Iris pigment epithelial cell (primary cell): ENCODE measurements at places on chromosomes 7 and 10.

GRCh38 chr10:133254421-133255120, 16.9 kb downstream of the VENTX start:
- DNase-seq = no peak

- DNase-seq = no peak
These were observed 123.1 kb downstream of the CNOT4 start for GRCh38 chr7:135386776-135387175.

DNA sequence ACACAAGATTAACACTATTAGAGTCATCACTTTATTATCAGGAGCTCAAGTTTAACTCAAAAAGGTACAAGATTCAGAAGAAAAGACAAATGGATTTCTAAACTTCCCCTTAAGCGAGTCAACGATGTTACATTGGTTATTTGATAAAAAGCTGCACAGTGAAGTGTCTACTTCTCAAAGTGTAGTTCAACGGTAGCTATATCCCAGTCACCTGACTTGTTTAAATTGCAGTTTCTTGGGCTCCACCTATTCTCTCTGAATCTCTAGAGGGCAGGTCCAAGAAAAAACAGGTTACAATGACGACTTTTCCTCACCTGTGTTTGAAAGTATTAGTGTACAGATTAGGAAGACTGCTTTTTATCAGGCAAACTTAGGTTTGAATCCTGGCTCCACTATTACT, 16.6 kb downstream of the MINDY3 start:
- DNase-seq = no peak

- DNase-seq = no peak
These were observed at the start of gene CUZD1 for GRCh38 chr10:122845783-122846332. CUZD1 (minus strand) TSS chr10:122845857; CDS start chr10:122845843, 14 bp downstream.

- peak; percentile 17 for DNase-seq
These were observed 29.8 kb upstream of the WAC start for GRCh38 chr10:28503114-28503513.

DNA sequence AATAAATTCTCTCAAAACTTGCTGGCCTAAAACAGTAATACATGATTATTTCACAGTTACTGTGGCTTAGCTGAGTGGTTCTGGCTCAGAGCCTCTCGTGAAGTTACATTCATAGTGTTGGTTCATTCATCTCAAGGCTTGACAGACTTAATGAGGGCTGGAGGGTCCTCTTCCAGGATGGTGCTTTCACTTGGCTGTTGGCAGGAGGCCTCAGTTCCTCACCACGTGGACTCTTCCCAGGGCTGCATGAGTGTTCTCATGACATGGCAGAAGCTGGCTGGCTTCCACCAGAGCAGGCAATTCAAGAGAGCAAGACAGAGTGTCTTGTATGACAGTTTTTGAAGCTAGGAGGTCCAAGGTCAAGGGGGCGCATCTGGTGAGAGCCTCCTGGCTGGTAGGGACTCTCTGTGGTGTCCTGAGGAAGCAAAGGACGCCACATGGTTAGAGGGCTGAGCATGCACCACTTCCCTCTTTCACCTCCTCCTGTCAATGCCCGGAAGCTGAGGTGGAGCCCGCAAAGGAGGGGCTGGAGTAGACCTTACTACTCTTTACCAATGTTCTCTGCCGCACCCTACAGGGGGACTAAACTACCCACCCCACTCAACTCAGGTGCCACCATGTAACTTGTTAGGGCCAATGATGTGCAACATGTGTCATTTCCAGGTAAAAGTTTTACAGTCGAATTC, 58.2 kb upstream of the YAE1 start:
- no peak for DNase-seq

- no peak for DNase-seq
These were observed 45.3 kb downstream of the RASGEF1A start for GRCh38 chr10:43221419-43222209.

DNA sequence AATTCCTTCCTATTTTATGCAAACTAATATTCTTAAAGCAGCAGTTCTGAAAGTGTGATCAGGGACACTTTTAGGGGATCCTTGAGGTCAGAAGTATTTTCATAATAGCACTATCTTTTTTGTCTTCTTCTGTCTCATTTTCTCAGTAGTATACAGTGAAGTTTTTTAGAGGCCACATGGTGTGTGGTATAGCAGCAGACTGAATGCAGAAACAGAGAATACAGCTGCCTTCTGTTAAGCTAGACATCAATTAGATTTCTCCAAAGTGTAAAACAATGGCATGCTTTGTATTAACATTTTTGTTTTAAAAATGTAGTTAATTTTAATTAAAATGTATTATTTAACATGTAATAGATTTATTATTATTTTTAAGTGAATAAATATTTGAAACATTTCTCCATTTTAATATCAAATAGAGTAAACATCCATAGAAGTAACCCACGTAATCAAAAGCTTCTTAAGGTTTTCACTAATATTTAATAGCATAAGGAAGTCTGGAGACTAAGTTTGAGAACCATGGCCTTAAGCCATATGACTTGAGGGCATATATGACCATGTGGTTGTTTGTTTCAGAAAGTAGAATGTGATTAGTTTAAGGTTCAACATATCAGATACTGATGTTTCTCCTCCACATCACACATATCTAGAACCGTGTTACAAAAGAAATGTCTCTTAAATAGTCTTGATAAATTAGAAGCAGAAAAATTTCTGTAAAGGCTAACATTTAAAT, 94.0 kb downstream of the PRKG1 start:
- DNase-seq = no peak

DNA sequence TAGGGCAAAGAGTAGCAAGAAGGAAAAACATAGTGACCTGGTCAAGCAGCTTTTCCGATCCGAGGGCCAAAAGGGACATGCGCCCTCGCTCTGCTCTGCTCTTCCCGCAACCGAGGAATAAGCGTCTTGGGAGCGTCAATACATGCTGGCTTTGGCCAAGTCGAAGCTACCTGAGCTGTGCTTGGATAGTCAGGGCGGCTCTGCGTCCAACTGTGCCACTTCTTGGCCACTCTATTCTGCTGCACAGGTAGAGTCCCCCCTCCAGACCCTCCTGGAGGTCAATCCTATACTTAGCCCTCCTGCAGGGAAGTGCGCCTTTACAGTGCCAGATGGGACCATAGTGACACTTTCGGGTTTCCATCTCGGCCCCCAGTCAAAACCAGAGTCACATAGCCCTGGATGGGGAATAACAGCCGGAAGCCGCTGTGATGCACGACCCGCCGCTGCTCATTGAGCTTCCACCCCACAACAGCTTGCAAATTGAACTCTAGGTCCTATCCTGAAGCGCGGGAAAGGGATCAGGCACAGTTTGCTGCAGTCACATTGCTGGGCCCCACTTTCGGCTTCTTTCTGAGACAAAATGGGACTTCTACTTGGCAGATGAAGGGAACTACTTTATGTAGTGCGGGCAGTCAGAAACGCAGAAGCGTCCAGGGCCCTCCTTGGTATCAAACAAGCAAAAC, 1.1 kb upstream of the HPSE2 start:
- DNase-seq = no peak

DNA sequence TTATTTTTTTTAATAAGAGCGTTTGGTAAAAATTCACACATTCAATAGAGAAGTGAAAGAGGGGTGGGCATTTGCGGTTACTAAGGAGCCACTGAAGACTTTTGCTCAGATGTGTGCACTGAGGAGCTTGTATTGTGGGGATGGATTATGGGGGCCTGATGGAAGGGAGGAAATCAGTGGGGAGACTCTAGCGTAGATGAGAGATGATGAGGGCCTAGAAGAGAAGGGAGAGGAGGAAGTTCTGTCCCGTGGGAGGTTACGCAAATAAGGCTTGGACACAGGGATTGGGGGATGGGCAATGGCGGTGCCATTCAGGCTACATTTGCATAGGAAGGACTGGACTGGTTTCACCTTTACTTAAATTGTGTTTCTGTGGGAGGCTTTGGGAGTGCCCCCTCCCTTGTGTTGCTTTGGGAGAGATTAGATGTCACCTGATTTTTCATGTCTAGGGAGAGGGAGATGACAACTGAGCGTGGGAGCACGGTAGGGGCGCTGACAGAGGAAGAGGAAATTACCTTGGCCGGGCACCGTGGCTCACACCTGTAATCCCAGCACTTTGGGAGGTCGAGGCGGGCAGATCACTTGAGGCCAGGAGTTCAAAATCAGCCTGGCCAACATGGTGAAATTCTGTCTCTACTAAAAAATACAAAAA, 2.2 kb upstream of the HIP1 start:
- no peak for DNase-seq

- peak; percentile 30 for DNase-seq
These were observed 118.1 kb downstream of the WDR11 start for GRCh38 chr10:120969219-120969645.
